ENCODE measurements at places on chromosomes 1 and 21.
A peak's percentile ranks its signal among the peaks of the same experiment; 100 is the strongest.

DNA sequence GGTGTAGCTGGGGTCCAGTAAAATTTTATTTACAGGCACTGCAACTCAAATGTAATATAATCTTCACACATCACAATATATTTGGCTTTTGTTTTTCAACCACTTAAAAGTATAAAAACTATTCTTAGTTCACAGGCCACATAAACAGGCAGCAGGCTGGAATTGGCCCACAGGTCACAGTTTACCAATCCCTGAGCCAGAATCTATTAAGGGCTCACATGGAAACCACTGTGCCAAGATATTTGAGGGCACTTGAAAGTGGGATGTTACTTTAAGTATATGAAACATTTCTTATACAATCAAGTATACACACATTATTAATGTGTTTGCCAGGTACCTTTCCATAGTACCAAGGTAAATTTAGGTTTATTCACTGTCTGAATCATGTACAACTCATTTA is 71.9 kb upstream of the PRDX6 start:
- no peak for DNase-seq

DNA sequence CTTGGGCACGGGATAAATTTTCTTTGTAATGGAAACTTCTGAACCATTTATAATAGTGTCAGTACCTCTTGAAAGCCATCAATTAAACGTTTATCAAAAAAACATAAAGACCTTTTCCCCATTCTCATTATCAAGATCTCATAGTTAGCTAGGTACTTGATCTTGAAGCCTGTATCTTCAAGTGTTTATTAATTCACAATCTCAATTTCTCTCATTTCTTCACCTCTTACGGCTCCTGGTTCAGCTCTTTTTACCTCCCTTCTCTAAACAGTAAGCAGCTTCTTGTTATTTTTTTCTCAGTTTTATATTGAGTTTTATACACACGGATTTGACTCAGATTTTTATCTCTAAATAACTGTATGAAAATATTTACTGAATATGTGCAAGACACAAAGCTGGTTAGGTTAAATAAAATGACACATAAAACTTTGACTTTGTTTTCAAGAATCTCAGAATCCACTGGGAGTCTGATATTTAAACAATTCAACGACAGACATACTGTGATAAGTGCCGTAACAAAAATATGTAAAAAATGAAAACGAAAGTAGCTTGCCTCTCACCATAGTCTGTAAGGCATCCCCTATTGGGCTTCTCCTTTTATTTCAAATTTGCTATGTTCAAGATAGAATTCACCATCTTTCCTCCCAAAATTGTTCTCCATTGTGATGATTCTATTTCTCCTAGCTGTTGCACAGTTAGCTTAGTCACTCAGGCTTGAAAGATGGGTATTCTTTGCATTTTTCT is 411.6 kb upstream of the ZRANB2 start:
- no peak for DNase-seq

DNA sequence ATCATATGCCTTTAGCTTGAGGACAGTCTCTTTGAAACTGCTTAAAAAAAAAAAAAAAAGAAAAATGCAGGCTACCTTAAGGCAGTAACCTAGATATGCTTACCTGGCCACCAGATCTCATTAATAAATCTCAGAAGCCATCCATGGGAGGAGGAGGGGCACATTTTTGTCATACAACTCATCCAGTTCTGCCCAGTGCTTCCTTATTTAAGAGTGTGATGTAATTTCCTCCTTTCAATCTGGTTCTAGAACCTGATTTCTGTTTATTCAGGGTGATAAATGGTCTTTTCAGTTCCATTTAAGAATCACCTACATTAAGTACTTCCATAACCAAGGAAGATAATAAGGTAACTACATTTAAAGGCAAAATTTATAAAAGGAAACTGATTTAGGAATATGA is 6.1 kb downstream of the ERRFI1 start:
- DNase-seq, result no peak

DNA sequence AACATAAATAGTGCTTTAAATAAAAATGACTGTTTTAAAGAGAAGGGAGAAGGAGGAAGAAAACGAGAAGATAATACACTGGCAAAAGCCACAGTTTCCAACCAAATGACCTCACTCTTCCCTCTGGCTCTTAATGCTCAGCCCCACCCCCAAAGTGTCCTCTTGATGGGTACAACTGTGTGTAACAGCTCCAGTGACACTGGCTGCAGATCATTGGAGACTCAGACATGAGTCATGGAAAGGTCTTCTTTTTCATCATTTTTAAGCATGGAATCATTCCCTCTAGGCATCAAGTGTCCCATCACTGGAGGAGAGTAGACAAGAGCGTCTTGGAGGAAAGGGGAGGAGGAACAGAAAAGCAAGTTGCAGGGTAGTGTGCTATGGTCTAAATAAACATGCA is 333.0 kb downstream of the PAPPA2 start:
- no peak for DNase-seq

GRCh38 chr1:226547754-226548191 is 791 bp upstream of the STUM start:
- peak; percentile 92 for DNase-seq

All from HTR-8/SVneo (cell line).